ENCODE measurements at places on chromosomes 4 and X. TPM values are rescaled to one million over a fixed set of nuclear protein-coding genes. Genes with fewer than 3 reads are reported as not detected.

GRCh38 chr4:86223472-86223871 lies 136.4 kb downstream of the MAPK10 start:
- no peak for DNase-seq

Gene DDIT4L
- 0.36 TPM for total RNA-seq

Gene FUNDC1
- total RNA-seq: 11.5 TPM

GRCh38 chr4:6916587-6917460 lies 7.2 kb downstream of the TBC1D14 start:
- DNase-seq: peak; percentile 92

DNA sequence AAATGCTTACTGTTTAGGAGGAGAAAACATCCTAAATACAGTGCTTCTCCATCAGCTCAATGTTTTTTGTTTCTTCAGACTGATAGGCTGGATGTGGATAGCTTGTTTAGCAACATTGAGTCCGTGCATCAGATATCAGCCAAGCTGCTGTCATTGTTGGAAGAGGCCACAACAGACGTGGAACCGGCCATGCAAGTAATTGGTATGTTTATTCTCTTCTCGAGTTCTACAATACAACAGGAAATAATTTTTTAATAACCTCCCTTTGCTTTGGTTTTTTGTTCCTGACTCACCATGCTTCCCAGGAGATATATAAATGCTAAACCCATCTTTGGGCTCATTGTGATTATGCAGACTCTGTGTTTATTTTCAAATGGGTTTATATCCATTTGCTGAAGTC lies 60.9 kb downstream of the ARHGEF38 start:
- DNase-seq: no peak

Gene EREG
- total RNA-seq: 1.4 TPM

DNA sequence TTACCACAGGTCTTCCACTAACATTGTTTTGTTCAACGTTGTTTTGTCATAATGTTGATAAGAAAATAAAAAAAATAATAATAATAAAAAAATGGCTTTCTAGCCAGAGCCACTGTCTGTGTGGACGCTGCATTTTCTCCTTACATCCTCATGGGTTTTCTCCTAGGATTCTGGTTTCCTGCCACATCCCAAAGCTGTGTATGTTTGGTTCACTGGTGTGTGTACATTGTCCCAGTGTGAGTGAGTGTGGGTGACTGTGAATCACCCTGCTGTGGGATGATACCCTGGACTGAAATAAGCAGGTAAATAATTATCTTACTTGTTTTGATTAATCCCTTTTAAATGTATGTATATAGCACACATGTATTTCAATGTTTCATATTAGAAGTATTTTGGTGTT lies 2154.4 kb upstream of the AGA start:
- DNase-seq: no peak

DNA sequence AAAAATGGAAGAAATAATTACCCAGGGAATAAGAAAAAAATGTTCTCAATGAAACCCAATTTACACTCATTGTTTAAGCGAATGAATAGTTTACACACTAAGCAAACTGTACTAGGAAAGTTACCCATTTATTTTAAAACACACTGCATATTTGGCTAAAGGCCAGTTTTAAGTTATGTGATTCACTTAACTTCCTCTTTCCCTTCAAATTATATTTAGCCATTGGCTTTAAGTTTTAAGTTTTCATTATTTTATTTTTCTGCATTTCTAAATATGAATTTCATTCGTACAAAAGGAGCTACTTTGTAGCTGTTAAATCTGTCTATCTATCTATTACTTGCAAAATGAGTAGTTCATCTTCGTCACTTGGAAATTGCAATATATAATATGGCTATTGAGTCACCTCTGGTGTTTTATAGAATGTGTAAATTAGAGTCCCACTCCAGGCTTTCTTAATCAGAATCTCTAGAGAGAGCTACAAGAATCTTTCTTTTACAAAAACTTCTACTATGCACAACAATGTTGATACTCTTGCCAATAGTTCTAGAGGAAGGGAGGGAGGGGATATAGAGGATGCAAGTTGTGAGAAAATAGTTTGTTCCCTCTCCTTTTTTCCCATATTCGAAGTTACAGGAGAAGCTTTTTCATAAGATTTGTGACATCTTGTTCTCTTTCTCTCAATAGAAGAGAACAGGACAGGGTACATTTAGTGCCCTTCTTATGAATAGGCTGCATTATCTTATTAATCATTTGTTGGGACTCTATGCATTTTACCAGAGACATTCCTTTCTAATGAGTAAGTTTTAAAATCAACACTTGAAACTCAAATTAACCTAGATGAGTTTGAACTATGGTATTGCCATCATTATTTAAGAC lies 41.8 kb downstream of the SULT1B1 start:
- no peak for DNase-seq

DNA sequence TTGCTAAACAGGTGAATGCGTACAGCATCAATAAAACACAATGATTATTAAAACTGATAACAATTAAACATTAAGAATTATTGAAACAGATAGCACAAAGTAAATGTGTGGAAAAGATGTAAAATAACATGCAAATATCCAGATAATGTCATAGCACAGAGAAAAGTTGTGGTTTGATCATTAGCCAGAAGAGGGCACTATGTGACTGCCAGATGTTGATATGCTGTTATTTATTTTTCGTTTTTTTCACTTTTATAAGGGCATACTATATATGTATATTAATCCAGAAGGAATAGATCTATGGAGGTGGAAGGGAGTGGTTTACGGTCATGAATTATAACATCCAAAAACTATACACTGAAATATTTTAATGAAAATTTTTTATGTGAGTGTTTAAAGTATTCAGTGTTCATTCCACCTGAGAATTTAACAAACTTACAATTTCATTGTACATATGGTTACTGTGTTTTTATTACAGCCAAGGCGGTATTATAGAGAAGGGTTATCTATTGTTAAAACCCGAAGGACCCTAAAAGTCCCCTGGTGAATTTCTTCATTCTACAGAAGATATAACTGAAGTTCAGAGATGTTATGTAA lies 211.9 kb upstream of the UGT8 start:
- DNase-seq: no peak

Measured in spleen (tissue), 13 donors.